ENCODE measurements at places on chromosomes 13 and 19.

DNA sequence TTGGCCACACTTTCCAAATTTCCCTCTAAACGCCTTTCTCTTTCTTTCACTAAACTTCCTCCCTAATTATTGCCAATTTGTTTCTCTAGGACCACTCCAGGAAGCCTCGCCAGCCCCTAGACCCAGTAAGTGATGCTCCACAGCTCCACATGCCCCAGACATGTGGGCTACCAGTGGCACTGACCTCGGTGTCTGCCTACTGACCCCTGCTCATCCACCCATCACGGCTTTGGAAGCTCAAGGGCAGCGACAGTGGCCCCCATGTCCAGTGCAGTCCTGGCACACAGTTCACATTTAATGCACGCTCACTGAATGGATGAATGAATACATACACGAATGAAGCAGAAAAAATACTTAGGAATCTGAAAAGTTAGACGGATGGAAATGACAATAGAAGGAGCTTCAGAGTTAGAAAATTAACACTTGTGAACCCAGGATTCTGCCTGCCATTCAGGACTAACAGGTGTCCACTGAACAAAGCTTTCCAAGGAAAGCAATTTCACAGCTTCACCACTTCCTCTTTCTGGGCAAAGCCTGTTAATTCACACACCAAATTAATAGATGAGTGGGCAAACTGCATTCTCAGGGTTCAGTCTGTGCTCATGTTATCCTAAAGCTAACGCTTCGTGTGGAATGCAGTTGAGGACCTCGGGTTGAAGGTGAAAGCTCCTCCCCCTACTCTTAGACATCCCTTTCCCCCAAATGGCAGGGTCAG is 50.9 kb downstream of the CCDC70 start:
- no peak for DNase-seq

GRCh38 chr13:113959198-113959597 is 14.7 kb downstream of the C13orf46 start:
- no peak for DNase-seq

DNA sequence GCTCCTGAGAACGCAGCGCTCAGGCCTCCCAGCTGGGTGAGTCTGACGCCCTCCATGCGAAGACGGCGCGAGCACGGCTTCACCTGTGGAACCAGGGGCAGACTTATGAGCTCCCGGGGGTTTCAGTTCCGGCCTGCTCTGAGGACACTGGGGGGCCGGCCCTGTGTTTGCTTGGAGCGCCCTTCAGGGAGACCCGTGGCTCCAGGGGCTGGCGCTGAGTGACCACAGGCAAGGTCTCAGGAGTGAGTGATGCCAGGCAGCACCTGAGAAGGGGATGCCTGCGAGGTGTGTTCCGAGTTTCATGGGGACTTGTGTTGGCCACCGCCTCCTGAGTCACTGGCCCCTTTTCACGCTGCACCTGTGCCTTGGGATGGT is 4.5 kb downstream of the MCF2L start:
- DNase-seq = no peak

DNA sequence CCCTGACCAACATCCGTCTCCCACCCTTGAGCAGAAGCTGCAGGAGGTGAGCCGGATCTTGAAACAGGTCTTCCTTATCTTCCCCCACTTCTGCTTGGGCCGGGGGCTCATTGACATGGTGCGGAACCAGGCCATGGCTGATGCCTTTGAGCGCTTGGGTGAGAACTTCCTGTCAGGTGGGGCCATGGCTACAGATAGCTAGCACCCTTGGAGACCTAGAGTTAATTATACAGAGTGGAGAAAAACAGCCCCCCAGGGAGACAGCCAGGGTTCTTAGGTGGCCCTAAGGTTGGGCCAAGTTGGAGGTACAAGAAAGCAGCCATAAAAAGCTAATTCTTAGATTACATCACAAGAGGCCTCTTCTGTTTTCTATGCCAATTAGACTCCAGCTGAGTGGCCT is 8.9 kb upstream of the ARHGAP45 start:
- DNase-seq = no peak

DNA sequence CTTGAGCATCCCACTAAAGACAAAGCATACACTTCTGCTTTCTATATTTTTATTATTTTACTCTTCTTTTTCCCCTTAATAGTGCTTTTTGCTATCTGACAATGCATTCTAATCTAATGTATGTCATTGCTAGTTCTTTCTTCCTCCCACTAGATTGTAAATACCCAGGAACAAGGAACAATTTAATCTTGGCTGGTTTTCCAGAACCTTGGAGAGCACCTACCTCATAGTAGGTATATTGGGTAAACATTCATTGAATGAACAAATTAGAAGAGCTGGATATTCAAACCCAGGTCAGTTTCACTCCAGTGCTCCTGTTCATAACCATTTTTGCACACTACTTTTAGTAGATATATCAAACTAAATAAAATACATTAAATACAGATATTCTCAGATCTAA is 1617.6 kb upstream of the SLC10A2 start:
- no peak for DNase-seq

- DNase-seq = no peak
Observed at GRCh38 chr19:16749326-16749725, 29.7 kb downstream of the NWD1 start.

DNA sequence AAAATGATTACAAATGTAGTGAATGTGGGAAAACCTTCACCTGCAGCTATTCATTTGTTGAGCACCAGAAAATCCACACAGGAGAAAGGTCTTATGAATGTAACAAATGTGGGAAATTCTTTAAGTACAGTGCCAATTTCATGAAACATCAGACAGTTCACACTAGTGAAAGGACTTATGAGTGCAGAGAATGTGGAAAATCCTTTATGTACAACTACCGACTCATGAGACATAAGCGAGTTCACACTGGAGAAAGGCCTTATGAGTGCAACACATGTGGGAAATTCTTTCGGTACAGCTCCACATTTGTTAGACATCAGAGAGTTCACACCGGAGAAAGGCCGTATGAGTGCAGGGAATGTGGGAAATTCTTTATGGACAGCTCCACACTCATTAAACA is 9.2 kb downstream of the ZNF548 start:
- DNase-seq = no peak

DNA sequence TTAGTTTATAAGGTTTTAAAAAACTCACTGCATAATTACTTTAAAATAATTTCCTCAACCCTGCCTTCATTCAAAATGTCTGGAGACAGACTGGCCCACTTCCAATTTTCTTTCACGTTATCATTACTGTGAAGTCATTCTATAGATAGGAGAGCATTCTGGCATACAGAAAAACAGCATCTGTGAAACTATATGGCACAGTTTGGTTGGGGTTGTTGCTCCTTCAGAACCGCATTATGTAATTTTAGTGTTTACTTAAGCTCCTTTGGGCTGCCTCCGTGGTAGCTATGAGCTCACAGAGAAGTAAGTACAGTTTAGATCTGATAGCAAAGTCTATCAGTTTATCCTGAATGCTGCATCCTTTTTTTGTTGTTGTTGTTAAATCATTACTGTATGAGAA is 104.3 kb downstream of the KCNRG start:
- no peak for DNase-seq

DNA sequence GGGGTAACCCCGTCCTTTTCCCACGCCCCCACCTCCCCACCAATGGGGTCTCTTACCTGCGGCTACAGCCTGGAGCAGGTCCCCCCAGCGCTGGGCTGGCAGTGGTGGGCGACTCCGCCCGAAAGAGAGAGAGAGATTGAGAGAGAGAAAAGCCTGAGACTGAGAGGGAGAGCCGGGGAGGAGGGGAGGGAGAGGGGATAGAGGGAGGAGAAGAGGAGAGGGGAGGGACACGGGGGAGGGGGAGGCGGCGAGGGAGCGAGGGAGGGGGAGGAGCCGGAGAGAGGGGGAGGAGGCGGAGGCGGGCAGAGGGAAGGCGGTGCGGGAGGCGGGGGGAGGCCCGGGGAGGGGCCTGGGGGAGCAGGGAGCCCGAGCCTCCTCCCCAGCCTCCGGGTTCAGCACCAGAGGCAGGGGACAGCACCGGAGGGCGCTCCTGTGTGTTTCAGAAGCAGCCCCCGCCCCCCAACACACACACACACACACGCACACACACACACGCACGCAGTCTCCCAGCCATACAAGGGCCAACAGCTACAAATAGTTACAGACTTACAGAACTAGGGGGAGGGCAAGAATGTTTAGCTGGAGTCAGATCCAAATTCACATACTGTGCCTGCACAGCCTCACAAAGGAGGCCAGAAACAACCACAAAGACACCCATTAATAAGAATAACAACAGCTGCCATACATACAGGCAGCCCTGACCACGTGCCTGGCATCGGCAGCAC is at the start of gene SLC8A2:
TSS of gene SLC8A2 (minus strand) at position 161 of the 725 bp plus-strand sequence. CDS start 5,490 bp downstream, outside the sequence.
- peak; percentile 49 for DNase-seq

GRCh38 chr19:10052602-10053360 is 33.3 kb upstream of the SHFL start:
- no peak for DNase-seq

DNA sequence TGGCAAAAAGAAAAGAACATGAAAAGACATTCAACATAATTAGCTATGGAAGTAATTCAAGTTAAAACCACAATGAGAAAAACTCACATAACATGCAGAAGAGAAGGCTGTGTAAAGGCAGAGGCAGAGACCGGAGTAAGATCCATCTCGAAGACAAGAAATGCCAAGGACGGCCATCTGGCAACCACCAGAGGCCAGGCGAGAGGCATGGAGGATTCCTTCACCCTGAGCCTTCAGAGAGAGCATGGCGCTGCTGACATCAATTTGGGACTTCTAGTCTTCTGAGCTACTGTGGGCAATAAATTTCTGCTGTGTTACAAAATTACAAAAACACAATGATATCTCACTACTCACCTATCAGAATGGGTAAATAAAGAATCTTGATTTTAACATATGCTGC is 381.0 kb downstream of the TSHZ3 start:
- no peak for DNase-seq

GRCh38 chr19:33510462-33511194 is 11.0 kb downstream of the PEPD start:
- no peak for DNase-seq

GRCh38 chr19:44552324-44552723 is 22.8 kb upstream of the CEACAM20 start:
- no peak for DNase-seq

DNA sequence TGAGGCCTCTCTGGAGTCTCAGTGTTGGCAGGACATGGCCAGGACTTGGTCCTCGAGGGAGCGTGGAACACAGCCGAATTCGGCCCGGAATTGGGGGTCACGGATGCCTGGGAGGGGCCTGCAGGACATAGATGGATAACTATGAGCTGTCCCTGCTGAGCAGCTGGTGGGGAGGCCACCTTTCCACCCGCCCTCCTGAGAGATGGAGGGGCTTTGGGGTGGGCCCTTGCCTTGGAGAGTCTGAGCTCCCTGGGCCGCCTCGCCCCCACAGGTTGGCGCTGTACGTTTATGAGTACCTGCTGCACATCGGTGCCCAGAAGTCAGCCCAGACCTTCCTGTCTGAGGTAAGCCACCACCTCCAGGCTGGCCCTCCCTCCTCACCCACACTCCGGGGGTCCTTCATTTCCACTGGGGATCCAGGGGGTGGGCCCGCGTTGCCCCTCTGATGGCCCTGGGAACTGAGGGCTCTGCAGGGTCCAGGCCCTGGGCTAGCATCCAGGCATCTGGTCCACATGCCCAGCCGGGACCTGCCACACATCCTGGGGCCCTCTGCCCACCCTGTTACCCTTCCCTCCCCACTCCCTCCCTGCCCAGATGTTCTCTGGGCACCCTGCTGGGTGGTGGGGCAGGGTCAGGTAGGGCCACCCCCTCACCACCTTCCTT is 8.0 kb downstream of the SSBP4 start:
- DNase-seq = no peak

- DNase-seq = peak; percentile 69
Observed at GRCh38 chr19:1252821-1253513, 4.6 kb downstream of the MIDN start.

DNA sequence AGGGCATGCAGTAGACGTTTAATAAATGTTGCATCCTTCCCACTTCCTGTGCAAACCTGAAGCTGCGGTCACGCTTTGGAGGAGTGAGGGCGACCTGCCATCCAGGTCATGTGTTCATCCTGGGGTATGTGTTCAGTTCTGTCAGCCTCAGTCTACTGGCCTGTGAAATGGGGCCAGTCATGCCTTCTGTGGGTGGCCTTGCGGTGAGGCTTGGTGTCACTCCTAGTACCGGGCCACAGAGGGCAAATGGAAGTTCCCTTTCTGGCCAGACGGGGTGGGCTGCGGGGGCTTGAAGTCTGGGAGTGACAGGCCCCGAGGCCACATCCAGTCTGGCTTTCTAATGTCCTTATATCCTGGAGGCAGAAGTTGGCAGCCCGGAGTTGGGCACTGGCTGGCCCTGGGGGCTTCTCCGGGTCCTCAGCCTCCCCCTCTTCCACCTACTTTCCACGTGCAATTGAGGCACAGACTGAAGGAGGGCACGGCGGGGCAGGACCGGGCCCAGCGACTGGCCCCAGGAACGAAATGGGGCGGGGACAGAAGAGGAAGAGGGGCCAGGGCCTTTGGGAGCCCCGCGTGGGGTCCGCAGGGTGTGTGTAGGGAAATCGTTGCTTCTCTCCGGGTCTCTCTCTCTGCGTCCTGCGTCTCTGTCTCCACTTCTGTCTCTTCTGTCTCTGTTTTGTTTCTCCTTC is 11.1 kb downstream of the PDE4A start:
- DNase-seq = peak; percentile 49

DNA sequence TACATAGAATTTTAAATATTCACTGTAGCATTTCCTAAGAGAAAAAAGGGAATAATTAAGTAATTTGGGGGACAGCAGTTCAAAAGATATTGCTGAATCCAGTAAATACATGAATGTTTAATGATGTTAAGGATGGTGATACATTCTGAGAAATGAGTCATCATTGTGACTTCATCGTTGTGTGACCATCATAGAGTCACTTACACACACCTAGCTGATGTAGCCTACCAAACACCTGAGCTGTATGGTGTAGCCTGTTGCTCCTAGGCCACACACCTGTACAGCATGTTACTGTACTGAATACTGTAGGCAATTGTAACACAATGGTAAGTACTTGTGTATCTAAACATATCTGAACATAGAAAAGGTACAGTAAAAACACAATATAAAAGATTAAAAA is 34.8 kb downstream of the ATP7B start:
- DNase-seq = no peak
